Activated naive CD4-positive, alpha-beta T cell treated with anti-CD3 and anti-CD28 coated beads for 36 hours (primary cell): ENCODE measurements at places on chromosomes 2 and 18. TPM values are rescaled to one million over a fixed set of nuclear protein-coding genes. Genes with fewer than 3 reads are reported as not detected.

- no peak for DNase-seq
- H3K27me3 ChIP-seq: peaks cover 3% of the 10 kb centered on the region
- H3K36me3 ChIP-seq: no peaks in the 10 kb centered on the region
- no peak overlapping the region for H3K4me3 ChIP-seq
- peaks cover 4% of the 10 kb centered on the region for H3K4me1 ChIP-seq
- no peak overlapping the region for H3K27ac ChIP-seq
Observed at GRCh38 chr2:173574324-173575112, 219.8 kb downstream of the CDCA7 start.

The CD226 gene
- total RNA-seq: 19.4 TPM

The ZSWIM2 gene
- not detected for total RNA-seq

DNA sequence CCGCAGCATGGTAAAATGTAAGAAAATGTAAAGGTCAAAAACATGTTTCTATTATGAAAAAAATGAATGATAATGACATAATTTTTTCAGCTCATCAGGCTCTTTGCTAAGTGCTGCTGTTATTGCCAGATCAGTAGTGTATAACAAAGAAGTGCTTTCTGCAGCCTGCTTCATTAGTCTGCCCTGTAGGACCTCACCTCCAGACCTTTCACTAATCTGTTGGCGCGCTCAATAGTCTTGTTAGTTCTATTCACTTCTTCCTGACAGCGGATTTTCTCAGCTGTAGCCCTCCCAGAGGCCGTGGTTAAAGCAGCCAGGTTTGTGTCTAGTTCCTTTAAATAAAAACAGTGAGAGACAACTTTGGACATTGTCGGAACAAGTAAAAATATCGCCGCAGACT, 97.7 kb downstream of the CDCA7 start:
- no peak overlapping the region for H3K27ac ChIP-seq
- H3K27me3 ChIP-seq: peaks cover 8% of the 10 kb centered on the region
- H3K4me1 ChIP-seq: peaks cover 11% of the 10 kb centered on the region
- H3K4me3 ChIP-seq: no peak overlapping the region

The CYP27C1 gene
- total RNA-seq: not detected

GRCh38 chr2:102100371-102101096, 42.0 kb upstream of the IL1R1 start:
- H3K36me3 ChIP-seq: no peaks in the 10 kb centered on the region
- no peak overlapping the region for H3K4me3 ChIP-seq
- H3K4me1 ChIP-seq: peaks cover 35% of the 10 kb centered on the region
- peak; percentile 38 for DNase-seq
- peak overlapping the region; percentile 80 for H3K27ac ChIP-seq

GRCh38 chr2:41719756-41720155, 328.1 kb upstream of the PKDCC start:
- no peak overlapping the region for H3K4me3 ChIP-seq
- H3K27ac ChIP-seq: no peak overlapping the region
- H3K4me1 ChIP-seq: peaks cover 7% of the 10 kb centered on the region
- no peaks in the 10 kb centered on the region for H3K36me3 ChIP-seq
- H3K27me3 ChIP-seq: no peaks in the 10 kb centered on the region

The GAREM1 gene
- 0.31 TPM for total RNA-seq

The KCMF1 gene
- 109 TPM for total RNA-seq
